ENCODE measurements at places on chromosomes 2 and 18.

GRCh38 chr2:42217914-42218313 lies 48.8 kb downstream of the EML4 start:
- DNase-seq, result no peak

DNA sequence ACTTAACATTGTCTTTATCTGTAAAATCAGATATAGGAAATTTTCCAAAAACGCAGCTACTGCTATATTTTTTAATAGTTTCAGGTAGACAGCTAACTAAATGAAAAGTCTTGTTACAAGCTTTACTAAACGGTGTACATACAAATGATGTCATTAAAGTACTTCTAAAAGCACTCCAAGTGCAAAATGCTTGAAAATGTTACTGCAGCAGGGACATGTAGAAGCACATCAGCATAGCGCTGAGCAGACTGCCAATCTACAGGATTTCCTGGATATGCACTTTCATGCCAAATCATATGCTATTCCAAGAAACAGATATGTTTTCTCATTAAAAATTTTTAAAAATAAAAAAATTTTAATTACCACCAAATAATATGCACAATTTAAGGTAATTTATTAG lies 61.7 kb downstream of the SMAD2 start:
- no peak for DNase-seq

GRCh38 chr18:23163786-23164533 lies 28.7 kb downstream of the CABLES1 start:
- no peak for DNase-seq

DNA sequence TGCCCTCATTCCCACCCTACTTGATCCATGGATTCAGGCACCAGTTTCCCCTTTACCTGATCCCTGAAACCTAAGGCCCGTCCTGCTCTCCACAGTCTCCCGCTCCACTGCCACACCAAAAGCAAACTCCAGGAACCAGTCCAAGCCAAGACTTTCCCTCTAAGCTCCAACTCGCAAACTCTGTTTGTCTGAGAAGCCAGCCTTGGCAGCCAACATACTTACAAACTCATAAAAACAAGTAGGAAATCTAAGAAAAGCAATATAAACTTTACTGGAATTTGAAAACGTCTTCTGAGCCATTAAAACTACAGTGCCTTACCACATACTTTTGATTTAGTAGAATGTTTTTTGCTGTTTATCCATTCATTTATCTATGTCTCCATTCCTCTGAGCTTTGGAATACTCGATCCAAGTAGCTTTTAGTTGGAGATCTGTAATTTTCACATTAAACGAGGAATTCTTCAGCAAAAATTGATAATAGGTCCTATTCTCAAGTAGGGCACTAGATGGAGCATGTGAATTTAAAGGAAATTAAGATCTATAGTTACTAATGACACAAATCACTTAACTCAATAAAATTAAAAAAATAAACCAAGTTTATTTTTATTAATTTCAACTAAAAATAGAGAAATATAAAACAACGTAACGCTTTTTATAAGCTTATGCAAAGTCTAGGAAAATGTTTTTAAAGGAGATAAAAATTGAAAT lies 199.7 kb downstream of the MYO3B start:
- DNase-seq, result no peak

GRCh38 chr18:45670281-45670962 lies 53.6 kb upstream of the SLC14A1 start:
- no peak for DNase-seq

DNA sequence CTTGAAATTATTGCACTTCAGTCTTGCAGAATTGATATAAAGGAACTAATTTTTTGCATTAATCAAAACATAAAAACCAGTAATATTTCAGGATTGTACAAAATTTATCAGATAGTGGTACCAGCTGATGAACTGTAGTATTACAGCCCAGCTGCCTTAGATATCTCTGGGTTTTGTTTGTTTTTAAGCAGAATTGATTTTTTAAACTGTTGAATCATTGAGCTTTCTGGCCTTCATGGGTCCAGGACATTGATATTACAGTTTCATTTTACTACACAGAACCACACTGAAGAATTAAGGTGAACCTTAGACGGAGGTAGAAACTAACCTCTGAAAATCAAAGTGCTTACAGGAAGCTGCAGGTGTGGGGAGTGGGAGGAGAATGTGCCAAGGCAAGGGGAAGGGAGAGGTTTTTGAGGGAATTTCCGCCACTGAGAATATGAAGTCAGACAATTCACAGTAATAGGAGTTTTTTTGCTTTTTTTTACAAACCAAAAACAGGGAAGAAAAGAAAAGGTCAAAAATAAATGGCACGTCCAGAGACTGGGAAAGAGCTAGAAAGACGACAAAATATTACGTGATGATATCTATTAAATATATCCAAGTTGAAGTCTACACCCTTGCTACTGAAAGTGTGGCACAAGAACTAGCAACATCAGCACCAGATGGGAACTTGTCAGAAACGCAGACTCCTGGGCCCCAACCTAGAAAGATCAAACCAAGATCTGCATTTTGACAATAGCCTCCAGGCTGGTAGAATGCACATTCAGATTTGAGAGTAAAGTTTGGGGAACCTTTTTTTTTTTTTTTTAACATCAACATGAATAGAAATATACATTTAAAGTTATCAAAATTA lies 40.8 kb upstream of the SPAG16 start:
- DNase-seq, result no peak

DNA sequence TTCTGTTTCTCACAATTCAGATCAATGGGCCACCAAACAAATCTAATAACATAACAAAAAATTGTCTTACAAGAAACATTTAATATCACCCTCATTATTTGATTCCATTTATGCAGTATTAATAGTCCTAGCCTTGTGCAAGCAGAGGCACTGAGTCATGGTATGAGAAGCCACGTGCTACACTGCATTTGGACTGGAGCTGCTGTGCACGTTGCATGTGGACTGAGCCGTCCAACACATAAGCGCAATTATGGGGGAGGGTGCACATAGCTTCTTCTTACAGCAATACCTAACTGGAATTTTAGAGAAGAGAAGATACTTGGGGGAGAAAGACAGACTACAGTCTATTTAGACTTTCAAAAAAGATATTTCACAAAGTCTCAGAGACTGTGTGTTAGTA lies 329.6 kb upstream of the ID2 start:
- DNase-seq, result no peak

DNA sequence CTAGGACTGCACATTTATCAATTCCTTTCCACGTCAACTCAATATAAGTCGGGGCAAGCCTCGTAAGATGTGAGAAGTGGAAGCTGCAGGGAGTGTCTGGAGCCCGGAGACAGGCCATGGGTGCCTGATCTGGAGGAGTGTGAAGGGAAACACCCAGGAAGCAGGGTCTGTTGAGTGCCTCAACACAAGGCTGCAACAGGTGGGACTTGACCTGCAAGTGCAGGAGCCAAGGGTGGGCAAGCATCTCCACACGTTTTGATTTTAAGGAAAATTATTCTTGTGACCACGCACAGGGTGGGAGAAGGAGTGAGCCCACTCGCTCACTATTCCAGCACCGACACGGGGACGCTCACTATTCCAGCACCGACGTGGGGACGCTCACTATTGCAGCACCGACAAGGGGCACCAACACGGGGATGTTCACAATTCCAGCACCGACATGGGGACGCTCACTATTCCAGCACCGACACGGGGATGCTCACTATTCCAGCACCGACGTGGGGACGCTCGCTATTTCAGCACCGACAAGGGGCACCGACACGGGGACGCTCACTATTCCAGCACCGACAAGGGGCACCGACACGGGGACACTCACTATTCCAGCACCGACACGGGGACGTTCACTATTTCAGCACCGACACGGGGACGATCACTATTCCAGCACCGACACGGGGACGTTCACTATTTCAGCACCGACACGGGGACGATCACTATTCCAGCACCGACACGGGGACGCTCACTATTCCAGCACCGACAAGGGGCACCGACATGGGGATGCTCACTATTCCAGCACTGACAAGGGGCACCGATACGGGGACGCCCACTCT lies 197.3 kb downstream of the EIPR1 start:
- no peak for DNase-seq

GRCh38 chr18:50638884-50639420 lies 79.1 kb downstream of the MAPK4 start:
- no peak for DNase-seq

DNA sequence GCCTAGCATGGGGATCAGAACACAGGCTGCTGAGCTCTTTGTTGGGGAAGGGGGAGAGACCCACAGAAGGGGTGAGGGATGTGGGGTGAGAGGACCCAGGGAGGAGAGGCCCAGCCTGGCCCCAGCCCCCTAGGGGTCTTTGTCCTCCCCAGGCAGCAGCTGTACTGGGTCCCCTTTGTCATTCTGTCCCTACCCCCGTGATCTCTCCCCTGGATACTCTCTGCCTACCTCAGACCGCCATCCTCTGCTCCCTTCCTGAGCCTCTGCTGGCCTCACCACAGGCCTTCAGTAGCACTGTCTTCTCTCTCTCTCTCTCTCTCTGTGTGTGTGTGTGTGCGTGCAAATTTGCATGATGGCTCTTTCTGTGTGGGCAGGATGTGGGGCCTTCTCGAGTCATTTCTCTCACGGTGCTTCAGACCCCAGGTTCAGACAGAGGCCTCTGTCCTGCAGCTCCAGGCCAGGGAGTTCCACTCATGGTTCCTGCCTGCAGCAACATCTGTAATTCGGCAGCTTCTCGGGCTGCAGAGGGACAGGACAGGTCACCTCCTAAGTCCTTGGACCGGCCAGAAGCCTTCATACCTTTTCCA lies 1.4 kb downstream of the PSD4 start:
- DNase-seq, result peak; percentile 17

GRCh38 chr2:212173756-212174510 lies 364.7 kb downstream of the ERBB4 start:
- DNase-seq, result no peak

Data from esophagus squamous epithelium (tissue), 5 donors.